ENCODE measurements at places on chromosomes 7 and 10.

DNA sequence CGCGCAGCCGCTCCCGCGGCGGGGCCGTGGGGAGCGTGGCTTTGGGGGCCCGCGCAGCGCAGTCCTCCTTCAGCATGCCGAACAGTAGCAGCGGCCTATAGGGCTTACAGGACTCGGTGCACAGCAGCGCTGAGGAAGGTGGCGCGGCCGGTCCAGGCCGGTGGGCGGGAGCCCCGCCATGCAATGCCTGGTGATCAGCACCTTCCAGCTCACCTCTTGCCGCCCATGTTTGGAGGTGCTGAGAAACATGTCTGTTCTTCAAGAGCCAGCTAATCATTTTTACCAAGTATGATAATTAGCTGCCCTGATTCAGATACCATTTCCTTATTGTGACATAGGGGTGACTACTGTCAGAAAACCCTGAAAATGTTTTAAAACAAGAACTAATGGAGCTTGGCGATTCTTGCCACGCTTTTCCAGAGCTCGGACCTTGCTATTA is 33.5 kb upstream of the SFTPD start:
- no peak for DNase-seq

- peak; percentile 76 for DNase-seq
Observed at GRCh38 chr7:82810558-82811259, 352.0 kb downstream of the PCLO start.

DNA sequence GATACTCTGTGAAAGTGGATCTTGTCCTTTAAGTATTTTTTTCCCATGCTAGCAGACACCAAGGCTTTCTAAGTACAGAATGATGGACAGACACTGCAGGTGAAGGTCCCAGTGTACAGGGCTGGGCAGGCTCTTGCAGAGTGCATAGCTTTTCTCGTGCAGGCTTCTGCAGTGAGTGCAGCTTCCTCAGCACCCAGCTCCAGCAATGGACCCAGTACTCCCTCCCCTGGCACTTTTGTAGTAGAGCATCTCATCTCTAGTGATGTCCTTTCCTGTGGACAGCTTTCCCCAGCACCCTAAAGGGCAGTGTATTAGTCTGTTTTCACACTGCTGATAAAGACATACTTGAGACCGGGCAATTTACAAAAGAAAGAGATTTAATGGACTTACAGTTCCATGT is 104.3 kb downstream of the CUL2 start:
- DNase-seq: no peak

DNA sequence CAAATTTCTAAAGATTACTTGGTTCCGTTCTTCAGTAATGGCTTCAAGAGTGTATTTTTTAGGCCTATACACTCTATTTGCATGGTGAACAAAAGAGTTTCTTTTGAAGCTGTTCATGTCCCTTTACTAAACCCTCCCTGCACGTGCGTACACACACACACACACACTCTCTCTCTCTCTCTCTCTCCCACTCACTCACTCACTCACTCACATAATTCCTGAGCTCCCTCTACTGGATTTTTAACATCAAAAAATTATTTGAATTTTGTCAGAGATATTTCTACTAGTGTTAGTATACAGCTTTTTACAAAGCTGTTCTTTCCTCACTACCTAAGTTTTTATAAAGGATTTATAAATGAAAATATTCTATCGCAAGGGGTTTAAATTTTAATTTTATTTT is 85.9 kb downstream of the UBE3C start:
- DNase-seq: no peak

DNA sequence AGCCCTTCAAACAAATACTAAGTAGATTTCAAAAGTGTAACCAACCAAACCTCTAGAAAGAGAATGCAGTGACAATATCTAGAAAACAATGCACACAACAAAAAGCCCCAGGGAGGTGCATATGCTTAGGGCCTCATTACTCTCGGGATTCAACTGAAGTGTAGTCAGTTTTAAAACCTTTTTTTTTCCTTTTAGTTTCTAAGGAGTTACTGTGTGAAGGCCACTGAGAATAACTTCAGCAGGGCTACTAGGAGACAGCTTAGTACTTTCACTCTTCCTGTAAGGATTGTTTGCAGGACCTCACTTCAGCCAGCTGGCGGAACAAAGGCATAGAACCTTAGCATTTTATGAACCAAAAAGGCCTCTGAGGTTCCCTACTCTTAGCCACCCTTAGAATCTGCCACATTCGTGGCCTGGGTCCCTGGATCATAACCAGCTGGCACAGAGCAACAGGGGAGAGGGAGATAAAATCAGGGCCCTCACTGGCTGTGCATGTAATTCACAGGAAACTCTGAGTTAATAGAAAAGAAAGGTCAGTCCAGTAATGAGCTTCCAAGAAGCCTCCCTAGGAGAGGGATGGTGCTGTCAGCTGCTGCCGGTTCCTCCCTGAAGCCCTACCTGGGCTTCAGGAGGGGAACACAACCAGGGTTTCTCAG is 3.6 kb downstream of the VOPP1 start:
- no peak for DNase-seq

DNA sequence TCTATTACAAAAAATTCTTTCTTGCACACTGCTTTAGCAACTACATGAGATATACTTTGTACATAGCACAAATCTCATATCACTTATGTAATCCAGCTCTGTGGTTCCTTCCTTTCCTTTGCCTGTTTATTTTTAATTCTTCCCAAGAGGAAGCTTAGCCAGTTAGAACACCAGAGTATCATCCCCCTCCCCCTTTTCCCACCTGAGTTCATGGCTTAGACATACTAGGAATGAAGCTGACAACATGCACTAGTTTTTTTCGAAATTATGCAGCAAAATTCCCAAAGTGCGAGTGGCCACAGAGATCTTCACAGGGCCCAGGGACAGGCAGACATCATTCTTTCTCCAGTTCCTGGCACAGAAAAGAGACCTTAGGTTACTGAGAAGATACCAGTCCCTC is 17.8 kb downstream of the CAV1 start:
- no peak for DNase-seq

- no peak for DNase-seq
Observed at GRCh38 chr10:11616021-11616420, 4.6 kb upstream of the USP6NL start.

DNA sequence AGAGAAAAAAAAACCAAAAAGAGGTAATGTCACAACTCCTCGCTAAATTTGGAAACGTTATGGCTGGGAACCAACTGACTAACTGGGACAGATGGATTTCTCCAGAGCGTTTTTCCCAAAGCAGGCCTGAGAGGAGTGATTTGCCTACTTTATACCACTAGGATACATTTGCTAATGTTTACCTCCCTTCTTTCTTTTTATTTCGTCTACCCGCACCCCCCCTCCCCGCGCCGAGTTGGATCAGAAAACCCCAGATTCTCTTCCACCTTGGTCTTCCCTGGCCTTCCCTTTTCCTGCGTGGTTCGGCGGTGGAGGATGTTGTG is 7.2 kb downstream of the CPA2 start:
- DNase-seq: peak; percentile 48

- DNase-seq: no peak
Observed at GRCh38 chr7:30796105-30796869, 25.1 kb downstream of the MINDY4 start.

DNA sequence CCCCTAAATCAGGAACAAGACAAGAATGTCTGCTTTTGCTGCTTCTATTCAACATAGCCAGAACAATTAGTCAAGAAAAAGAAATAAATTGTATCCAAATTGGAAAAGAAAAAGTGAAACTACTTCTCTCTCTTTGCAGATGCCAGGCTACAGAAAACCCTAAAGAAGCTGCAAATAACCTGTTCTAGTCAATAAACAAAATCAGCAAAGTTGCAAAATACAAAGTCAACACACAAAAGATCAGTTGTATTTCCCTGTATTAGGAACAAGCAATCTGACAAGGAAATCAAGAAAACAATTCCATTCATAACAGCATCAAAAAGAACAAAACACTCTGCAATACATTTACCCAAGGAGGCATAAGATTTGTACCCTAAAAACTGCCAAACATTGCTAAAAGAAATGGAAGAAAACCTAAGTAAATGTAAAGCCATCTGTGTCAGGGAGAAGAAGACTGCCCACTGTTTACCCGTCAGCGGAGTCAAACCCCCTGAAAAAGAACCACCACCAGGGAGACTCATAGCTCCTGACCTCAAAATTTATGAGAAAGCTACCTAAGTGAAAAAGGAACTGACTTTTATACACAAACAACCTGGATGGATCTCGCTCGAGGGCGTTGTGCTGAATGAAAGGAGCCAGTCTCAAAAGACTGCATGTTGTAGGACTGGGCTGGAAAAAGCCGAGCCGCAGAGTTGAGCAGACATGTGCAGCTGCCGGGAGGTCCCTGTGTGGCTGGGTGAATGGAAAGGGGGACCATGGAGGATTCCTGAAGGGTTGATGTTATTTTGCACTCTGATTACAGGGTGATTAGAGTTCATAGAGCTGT is 263.1 kb downstream of the MAD1L1 start:
- DNase-seq: no peak

DNA sequence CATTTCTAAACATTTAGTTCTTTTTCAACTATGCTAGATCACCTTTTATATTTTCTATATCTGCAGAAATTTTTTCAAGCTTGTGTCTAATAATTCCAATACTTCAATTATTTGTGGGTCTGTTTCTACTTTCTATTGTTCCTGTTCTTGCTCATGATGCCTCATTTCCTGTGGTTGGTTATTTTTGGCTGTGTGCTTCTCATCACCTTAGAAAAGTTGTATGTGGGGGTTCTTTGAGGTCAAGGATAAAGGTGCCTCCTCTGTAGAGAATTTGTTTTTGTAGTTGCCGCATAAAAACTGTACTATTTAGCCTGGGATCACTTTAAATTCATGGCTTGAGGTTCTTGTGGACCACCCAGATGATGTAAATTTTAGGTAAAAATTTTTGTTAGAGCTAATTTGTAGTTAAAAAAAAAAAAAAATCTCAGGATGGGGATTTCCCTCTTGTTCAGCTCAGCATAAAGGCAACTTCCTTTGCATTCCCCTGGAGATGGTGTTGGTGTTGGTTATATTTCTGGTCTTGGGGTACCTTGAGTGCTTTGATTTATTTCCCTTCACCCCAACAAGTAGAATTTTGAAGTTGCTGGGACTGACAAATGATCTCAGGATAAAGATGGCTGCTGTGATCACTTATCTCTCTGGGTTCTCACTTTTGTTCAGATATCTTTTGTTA is 27.0 kb upstream of the JAZF1 start:
- no peak for DNase-seq

- DNase-seq: no peak
Observed at GRCh38 chr10:11699550-11700097, 42.6 kb upstream of the ECHDC3 start.

GRCh38 chr7:12957487-12957886 is 270.1 kb downstream of the ARL4A start:
- DNase-seq: no peak

GRCh38 chr7:85882335-85882734 is 695.5 kb upstream of the SEMA3D start:
- no peak for DNase-seq

DNA sequence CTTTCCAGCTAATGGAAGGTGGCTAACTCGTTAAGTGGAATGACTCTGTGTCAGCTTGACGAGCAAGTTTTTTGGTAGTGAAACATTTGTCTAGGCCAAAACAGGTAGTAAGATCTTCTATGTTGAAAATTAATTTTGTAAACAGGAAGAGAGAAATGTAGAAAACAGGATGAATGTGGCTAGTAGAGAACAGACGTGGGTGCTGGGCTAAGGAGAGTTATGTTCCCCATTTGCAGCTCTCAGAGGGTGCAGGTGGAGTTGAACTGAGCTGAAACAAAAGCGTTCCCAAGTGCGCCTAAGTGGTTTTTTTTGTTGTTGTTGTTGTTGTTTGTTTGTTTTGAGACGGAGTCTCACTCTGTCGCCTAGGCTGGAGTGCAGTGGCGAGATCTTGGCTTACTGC is 59.5 kb upstream of the SRPK2 start:
- DNase-seq: no peak

GRCh38 chr7:91310830-91311460 is 46.7 kb downstream of the FZD1 start:
- peak; percentile 53 for DNase-seq

DNA sequence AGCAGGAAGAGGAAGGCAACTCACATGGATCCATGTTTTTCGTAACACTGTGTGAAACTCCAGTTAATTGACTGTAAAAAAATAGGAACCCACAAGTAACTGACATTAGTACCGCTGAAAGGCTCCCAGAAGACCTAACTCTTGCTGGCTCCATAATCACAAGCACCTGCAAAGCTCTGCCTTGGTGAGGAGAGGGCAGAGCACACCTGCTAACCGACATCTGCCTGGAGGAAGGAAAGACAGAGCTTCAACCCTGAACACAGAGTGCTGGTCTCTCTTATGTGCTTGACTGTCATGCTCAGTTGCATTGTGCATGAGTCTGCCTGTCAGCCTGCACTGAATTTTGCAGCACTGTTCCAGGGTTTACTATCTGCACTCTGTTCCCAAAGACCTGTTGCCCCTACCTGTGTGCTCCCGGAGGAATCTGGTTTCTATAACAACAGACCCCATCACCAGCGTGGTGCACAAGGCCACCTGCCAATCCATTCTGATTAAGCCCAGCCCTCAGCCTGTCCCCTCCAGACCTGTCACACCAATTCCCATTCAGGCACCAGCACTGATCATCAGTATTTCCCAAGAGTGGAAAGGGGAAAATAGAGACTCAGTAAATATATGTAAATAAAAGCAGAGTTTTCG is 63.1 kb upstream of the ANKRD1 start:
- DNase-seq: no peak
